ENCODE measurements at places on chromosomes 11 and 22. TPM values are rescaled to one million over a fixed set of nuclear protein-coding genes. Genes with fewer than 3 reads are reported as not detected.

The AIFM3 gene
- 6.4 TPM for total RNA-seq

The SF3A1 gene
- 33.7 TPM for total RNA-seq

The NLRP14 gene
- total RNA-seq: 1.6 TPM

The APOL3 gene
- total RNA-seq: 2.4 TPM
